RPMI8226 (cell line): ENCODE measurements at places on chromosomes 7 and 10.
A peak's percentile ranks its signal among the peaks of the same experiment; 100 is the strongest.

- no peak for DNase-seq
These were observed 27.0 kb upstream of the SAMD9L start for GRCh38 chr7:93175219-93175618.

DNA sequence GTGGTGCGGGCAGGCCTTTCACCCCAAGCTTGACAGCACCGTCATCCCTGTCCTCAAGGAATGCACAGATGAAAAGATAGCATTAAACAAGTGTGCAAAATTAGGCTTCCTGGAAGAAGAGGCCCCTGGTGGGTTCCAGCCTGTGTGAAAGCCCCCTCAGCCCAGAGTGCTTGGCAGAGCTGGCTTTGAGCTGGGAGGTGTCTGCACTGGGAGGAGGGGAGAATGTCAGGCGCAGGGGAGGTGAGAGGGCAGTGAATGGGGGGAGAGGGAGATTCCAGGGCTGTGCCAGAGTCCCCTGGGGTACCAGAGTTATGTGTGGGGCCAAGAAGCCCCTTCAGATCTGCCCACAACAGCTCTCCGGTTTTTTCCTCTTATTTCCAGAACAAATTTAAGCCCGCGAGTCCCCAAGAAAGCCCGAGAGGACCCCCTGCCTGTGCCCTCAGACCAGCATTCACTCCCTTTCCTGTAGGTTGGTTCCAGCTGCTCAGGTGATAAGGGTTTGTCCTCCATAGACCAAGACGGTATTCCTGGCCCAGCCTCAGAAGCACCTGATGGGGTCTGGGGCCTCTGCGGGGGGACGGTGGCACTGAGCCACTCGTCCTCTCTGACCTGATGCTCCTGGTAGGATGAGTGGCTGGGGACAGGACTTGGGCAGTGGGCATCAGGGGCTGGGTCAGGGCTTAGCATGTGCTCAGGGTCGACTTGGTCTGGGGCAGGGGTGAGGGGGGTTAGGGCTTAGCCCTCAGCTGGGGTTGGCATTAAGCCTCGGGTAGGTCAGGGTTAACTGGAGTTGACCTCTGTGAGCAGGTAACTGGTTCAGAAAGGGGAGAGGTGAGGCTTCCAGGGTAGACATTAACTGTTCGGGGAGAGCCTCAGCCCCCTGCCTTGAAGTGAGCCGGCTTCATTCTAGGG lies 43.4 kb downstream of the ADCYAP1R1 start:
- DNase-seq, result no peak

DNA sequence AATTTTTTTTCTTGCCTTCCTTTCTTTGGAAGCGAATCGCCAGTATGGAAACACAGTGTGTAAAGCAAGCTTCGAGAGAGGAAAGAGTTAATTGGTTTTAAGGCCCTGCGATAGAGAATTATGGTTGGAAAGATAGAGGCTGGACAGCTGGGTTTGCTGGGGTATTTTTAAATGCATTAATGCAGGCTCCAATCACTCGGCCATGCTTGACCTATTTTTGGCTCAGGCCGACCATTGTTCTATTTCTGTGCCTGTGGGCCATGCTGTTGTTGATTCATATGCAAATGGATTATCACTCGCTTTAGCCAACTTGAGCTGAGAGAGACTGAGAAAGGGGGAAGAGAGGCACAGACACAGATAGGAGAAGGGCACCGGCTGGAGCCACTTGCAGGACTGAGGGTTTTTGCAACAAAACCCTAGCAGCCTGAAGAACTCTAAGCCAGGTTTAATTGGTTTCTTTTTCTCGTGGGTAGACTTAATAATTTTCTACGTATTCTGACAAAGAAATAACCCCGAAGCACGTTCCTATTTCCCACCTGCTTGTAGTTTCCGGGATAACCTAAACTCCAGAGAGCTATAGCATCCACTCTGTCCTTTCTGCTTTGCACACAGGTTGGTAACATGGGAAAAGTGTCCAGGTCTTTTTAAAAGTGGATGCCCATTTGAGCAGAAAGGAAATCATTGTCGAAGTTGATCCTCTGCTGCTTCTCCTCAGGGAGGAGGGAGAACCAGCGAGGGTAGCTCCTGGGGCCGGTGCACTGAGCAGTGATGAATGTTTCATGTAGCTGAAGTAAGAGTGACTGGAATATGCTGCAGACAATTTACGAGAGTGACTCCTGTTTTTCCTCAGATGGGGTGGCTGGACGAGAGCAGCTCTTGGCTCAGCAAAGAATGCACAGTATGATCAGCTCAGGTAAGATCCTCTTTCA lies at the start of gene HDAC9:
TSS of gene HDAC9 (plus strand) at position 338 of the 929 bp plus-strand sequence. CDS start at position 892, 554 bp downstream.
- peak; percentile 88 for DNase-seq

GRCh38 chr10:47048526-47048905 lies 137.3 kb downstream of the PTPN20 start:
- no peak for DNase-seq
